ENCODE measurements at places on chromosomes 2 and 18. TPM values are rescaled to one million over a fixed set of nuclear protein-coding genes. Genes with fewer than 3 reads are reported as not detected.

Gene LIMS4
- total RNA-seq: 3.8 TPM

Gene ALPG
- not detected for total RNA-seq

DNA sequence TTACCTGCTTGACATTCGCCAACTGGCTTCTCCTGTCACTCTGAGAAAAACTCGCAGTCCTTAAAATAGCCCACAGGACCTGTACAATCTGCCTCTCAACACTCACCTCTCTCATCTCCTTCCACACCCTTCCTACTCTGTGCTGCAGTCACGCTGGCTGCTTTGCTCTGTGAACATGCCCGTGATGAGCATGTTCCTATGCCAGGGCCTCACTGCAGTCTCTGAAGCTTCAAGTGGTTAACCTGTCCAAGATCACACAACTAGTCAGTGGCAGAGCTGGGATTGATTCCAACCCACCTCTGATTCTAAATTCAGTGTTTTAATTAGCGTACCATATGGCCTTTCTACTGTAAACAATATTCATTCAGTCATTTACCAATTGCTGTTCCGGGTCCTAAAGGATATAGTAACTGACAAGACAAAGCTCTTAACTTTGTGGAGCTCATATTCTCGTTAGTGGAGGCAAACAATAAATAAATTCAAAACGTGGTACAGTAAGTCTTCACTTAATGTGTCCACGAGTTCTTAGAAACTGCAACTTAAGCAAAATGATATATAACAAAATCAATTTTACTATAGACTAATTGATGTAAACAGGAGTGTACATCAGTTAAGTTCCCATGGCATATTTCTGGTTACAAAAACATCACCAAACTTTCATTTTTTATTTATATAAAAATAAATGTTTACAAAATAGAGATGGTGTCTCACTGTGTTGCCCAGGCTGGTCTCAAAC lies 38.9 kb upstream of the FBXO11 start:
- H3K4me3 ChIP-seq: no peak overlapping the region
- H3K27ac ChIP-seq: no peak overlapping the region
- no peaks in the 10 kb centered on the region for H3K4me1 ChIP-seq
- H3K27me3 ChIP-seq: no peaks in the 10 kb centered on the region
- no peaks in the 10 kb centered on the region for H3K36me3 ChIP-seq

DNA sequence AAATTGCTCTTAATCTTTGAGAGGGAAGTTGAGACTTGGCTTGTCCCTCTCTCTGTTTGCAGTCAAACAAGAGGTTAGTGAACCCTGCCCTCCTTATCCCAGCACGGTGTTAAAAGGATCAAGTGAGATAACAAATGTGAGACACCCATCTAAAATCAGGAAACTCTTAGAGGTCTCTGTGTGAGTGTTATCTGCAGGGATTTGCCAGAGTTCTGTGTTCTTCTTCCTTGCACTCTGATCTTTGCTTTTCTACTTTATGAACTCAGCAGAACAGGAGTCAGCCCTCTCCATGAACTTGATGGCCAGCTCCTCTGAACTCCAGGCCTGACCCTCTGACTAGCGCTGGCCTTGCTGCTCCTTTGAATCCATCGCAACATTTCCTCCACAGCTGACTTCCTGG lies 123.8 kb downstream of the NCKAP5 start:
- DNase-seq: no peak
- no peak overlapping the region for H3K27ac ChIP-seq
- no peak overlapping the region for H3K4me3 ChIP-seq
- H3K4me1 ChIP-seq: no peaks in the 10 kb centered on the region

GRCh38 chr18:70284976-70285620 lies 3.7 kb upstream of the SOCS6 start:
- H3K4me1 ChIP-seq: no peaks in the 10 kb centered on the region
- H3K27me3 ChIP-seq: no peaks in the 10 kb centered on the region
- DNase-seq: peak; percentile 62
- H3K4me3 ChIP-seq: no peak overlapping the region

DNA sequence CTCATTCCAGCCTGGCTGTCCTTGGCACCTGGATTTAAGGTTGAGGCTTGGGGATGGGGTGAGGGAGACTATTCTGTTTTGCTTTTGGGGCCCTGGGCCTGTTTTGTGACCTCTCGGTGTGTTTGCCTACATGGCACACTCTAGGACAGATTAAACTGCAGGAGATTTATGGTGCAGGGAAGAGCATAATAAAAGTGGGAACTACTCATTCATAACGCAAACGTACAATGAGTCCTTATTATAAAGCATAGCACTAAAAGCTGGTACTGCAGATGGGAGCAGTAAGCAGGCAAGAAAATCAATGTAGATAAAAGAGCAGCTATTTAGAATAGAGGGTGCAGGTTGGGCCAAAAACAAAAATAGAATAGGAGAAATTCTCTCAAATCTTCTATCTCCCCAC lies 238.4 kb downstream of the ACTR3 start:
- no peaks in the 10 kb centered on the region for H3K4me1 ChIP-seq
- H3K27me3 ChIP-seq: no peaks in the 10 kb centered on the region
- no peaks in the 10 kb centered on the region for H3K36me3 ChIP-seq
- H3K4me3 ChIP-seq: no peak overlapping the region
- H3K27ac ChIP-seq: no peak overlapping the region

DNA sequence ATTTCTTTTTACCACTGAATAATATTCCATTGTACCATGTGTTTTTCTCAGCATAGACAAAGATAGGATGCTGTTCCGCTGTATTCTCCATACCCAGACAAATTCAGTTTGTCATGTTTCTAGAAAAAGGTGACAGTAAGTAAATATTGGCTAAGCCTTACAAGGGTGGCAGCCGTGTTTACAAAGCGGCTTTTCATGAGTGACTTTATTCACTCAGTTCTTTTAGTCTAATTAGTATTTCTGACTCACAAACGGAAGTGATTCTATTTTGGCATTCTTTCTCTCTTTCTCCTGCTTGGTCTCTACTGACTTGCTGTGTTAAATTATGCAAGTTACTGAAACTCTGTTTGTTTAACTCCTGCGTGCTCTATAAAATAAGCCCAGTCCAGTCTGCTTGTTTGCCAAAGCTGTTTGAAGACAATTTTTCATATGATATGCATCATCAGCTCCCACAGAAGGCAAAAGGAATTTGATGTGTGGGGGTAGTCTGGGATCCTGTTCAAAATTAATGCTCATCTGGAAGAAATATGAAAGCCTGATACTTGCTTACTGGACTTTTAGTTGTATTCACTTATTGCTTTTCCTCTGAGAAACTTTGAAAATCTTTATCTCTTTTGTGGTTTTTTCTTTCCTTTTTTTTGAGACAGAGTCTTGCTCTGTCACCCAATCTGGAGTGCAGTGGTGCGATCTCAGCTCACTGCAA lies 2.3 kb upstream of the PLEKHH2 start:
- DNase-seq: peak; percentile 86
- peaks cover 12% of the 10 kb centered on the region for H3K27me3 ChIP-seq

DNA sequence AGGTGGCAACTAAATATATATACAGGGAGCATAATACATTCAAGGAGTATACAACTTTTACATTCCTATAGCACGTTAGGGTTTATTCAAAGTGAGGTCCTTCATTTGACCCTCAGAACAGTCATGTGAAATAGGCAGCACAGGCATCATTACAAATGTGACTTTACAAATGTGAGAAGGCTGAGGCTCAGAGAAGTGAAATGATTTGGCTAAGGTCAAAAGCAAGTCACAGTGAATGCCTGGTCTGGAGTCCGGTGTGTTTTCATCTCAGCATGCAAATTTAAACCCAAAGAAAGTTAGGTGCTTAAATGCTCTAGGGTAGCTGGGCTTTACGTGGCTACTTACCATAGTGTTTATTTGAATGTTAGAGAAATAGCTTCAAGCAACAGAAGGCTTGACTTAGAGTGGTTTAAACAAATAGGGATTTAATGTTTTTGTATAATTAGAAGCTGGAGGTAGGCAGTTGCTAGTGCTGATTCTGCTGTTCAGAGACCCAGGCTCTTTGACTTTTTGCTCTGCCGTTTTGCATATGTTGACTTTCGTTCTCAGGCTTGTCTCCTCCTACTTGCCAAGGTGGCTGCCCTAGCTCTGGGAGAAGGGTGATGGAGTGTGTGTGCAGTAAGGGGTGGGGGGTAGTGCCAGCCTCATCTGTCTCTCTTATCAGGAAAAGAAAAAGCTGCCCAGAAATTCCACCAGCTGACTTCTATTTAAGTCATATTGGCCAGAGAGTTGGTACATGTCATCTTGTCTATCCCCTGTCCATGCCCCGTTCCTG lies 89.2 kb downstream of the PLCL1 start:
- H3K27me3 ChIP-seq: no peaks in the 10 kb centered on the region
- no peak for DNase-seq
- no peaks in the 10 kb centered on the region for H3K36me3 ChIP-seq
- no peak overlapping the region for H3K4me3 ChIP-seq

DNA sequence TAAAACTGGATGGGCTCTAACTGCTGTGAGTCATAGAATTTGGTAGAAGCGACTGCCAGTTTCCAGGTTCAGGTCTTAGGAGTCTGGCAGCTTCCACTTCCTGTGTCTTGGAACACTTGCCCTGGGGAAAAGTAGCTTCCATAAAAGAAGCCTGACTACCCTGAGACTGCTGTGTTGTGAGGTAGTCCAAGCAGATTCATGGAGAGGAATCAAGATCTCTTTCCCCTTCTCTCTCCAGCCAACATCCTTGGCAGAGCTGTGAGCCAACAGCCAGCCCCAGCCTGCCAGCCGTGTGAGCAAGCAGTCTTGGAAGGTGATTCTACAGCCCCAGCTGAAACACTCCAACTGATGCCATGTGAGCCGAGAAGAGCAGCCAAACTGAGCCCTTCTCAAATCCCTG lies 33.7 kb downstream of the SLC20A1 start:
- no peaks in the 10 kb centered on the region for H3K36me3 ChIP-seq
- no peaks in the 10 kb centered on the region for H3K27me3 ChIP-seq
- H3K4me1 ChIP-seq: peaks cover 6% of the 10 kb centered on the region
- DNase-seq: peak; percentile 47
- H3K27ac ChIP-seq: no peak overlapping the region

Gene GREB1
- total RNA-seq: 7.2 TPM

Gene UGT1A3
- not detected for total RNA-seq

GRCh38 chr2:74081030-74081762 lies 66.5 kb downstream of the BOLA3 start:
- no peak overlapping the region for H3K27ac ChIP-seq
- DNase-seq: no peak
- peaks cover 41% of the 10 kb centered on the region for H3K36me3 ChIP-seq
- peaks cover 6% of the 10 kb centered on the region for H3K4me1 ChIP-seq
- no peak overlapping the region for H3K4me3 ChIP-seq

DNA sequence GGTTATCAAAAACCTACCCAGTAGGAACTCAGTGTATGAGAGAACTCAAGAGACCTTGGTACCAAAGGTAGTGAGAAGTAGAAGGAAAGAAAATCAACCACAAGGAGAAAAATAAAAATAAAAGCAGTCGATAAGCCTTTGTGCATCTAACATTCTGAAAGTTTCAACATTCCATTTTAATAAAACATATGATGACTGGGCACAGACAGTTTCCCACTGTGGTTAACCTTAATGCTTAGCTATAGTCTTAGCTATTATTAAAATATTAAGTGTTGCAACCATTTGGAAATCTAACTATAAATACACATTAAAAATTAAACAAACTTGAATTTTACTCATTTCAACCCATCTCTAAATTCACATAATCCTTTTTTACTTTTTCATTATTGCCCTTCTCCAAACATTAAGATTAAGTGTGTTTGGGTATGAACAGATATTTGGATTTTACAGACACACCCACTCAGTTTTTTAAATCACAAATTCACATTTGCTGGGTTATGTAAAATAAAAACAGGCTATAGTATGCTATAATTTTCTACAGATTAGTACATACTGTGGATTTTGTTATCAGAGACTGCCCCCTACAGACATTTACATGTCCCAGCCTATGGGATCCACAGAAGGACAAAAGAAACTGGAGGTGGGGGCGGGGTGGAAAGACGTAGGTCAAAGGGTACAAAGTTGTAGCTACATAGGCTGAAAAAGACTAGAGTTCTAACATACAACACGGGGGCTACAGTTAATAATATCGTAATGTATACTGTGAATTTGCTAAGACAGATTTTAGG lies 32.8 kb downstream of the SRBD1 start:
- no peak overlapping the region for H3K4me3 ChIP-seq
- DNase-seq: peak; percentile 25
- no peaks in the 10 kb centered on the region for H3K27me3 ChIP-seq

GRCh38 chr2:215022418-215022817 lies 116.0 kb downstream of the ABCA12 start:
- DNase-seq: peak; percentile 23
- no peak overlapping the region for H3K4me3 ChIP-seq
- no peaks in the 10 kb centered on the region for H3K36me3 ChIP-seq
- no peaks in the 10 kb centered on the region for H3K4me1 ChIP-seq

Gene TBR1
- not detected for total RNA-seq

DNA sequence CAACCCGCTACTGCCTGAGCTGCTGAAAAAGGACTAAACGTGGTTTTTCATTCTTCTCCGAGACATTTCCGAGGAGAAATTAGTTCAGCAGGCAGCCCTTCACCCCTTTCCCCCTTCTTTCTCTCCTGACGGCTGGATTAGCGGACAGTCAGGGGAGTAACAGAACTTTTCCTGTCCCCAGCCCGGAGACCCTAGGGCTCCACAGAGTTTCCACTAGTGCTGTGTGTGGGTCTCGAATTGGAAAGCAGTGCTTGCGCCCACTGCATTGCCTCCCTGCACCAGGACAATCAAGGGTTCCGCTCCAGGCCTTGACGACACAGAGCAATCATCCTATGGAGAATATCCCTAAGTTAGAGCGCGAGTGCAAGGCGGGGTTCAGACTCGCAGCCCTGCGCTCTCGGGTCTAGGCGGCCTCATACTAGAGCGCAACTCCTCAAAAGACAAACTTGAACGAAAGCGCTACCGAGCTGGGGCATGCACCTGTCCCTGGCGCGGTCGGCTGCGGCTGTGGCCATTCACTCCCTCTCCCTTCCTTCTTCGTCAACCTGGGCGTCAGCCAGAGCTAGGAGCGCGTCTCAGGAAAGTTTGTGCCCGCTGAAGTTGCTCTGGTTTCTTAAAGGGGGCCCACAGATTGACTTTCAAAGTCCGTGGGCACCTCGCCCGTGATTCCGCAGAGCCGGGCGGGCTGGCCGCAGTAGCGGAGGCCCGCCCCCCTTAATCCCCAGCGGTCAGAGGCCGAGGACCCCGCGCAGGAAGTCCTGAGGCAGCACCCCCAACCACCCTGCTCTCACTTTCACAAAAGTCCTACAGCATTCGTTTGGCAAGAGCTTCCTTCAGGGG lies 801 bp downstream of the OSR1 start:
- peaks cover 93% of the 10 kb centered on the region for H3K27me3 ChIP-seq
- peak; percentile 65 for DNase-seq
- peak overlapping the region; percentile 80 for H3K27ac ChIP-seq
- peaks cover 62% of the 10 kb centered on the region for H3K4me1 ChIP-seq
- H3K4me3 ChIP-seq: peak overlapping the region; percentile 82

Gene SIGLEC15
- total RNA-seq: 0.09 TPM

Gene TRIM54
- 56.0 TPM for total RNA-seq

Gene CPO
- 0.13 TPM for total RNA-seq

- no peak overlapping the region for H3K4me3 ChIP-seq
- H3K27ac ChIP-seq: no peak overlapping the region
- no peak for DNase-seq
Measured at GRCh38 chr2:161219211-161219610, 59.0 kb downstream of the TANK start.
